ENCODE measurements at places on chromosomes 16 and 17. TPM values are rescaled to one million over a fixed set of nuclear protein-coding genes. Genes with fewer than 3 reads are reported as not detected.

- H3K27me3 ChIP-seq: no peaks in the 10 kb centered on the region
- H3K4me3 ChIP-seq: no peak overlapping the region
- H3K27ac ChIP-seq: no peak overlapping the region
- no peak for DNase-seq
- H3K36me3 ChIP-seq: peaks cover 40% of the 10 kb centered on the region
Observed at GRCh38 chr17:80291260-80291659, 30.6 kb downstream of the RNF213 start.

GRCh38 chr17:70872103-70872502 lies 702.8 kb downstream of the KCNJ2 start:
- H3K36me3 ChIP-seq: no peaks in the 10 kb centered on the region
- H3K4me1 ChIP-seq: no peaks in the 10 kb centered on the region
- DNase-seq: no peak
- no peaks in the 10 kb centered on the region for H3K27me3 ChIP-seq

- DNase-seq: no peak
- no peaks in the 10 kb centered on the region for H3K27me3 ChIP-seq
- H3K27ac ChIP-seq: no peak overlapping the region
- peaks cover 34% of the 10 kb centered on the region for H3K4me1 ChIP-seq
- H3K36me3 ChIP-seq: peaks cover 2% of the 10 kb centered on the region
Observed at GRCh38 chr17:59767176-59767575, 59.7 kb downstream of the VMP1 start.

- peak overlapping the region; percentile 81 for H3K27ac ChIP-seq
- no peaks in the 10 kb centered on the region for H3K27me3 ChIP-seq
Observed at GRCh38 chr17:18858567-18859245, 775 bp downstream of the PRPSAP2 start.

ACSM2A gene
- not detected for polyA plus RNA-seq

GRCh38 chr17:81923302-81924260 lies 4.0 kb downstream of the MAFG start:
- H3K27me3 ChIP-seq: no peaks in the 10 kb centered on the region
- H3K36me3 ChIP-seq: peaks cover 30% of the 10 kb centered on the region
- H3K27ac ChIP-seq: peak overlapping the region; percentile 76
- no peak for DNase-seq
- H3K4me1 ChIP-seq: peaks cover 32% of the 10 kb centered on the region

- H3K27me3 ChIP-seq: no peaks in the 10 kb centered on the region
- peak overlapping the region; percentile 92 for H3K4me3 ChIP-seq
- peak overlapping the region; percentile 69 for H3K27ac ChIP-seq
- DNase-seq: no peak
- peaks cover 18% of the 10 kb centered on the region for H3K4me1 ChIP-seq
Observed at GRCh38 chr17:7250695-7251627, 573 bp downstream of the CTDNEP1 start.

DNA sequence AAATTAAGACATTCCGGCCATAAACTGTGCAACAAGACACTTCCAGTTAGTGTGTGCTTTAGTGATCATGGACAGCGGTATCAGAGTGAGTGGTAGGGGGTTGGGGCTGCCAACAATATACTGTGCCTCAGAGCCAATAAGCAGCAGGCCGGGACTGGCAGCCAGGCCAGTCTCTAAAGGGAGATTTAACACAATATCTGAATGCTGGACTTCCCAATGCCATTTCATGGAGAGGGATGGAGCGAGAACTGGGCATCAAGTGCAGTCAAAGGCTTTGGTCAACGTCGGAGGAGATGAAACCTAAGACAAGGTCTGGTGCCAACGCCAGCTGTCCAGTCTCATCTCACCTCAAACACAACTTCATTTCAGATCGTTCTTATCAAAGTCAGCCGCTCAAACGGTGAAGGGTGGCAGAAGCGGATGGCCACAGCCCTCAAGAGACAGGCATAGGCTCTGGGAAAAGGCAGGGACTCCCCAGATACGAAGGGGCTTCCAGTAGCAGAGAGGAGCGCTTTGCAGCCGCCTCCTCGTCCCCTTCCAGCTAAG lies 935 bp downstream of the USP32 start:
- no peak for DNase-seq
- H3K27ac ChIP-seq: peak overlapping the region; percentile 91
- H3K4me1 ChIP-seq: peaks cover 25% of the 10 kb centered on the region
- H3K27me3 ChIP-seq: no peaks in the 10 kb centered on the region
- no peaks in the 10 kb centered on the region for H3K36me3 ChIP-seq

DNA sequence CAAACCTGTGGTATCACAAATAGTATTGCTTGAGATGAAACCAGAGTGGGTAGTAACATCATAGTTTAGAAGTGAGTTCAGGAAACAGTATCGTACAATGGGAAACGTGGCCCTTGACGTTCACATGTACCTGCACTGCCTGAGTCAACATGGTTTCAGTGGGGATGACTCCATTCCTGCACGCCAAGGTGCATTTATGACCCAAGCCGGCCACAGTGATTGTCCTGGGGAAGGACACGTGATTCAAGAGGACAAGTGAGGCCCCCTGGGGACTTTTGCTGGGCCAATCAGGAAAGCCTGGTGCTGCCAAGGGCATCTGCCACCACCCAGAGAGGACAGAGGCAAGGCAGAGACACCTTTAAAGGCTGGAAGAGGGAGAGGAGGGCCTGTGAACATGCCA lies 119.2 kb downstream of the AXIN2 start:
- H3K4me3 ChIP-seq: no peak overlapping the region
- no peaks in the 10 kb centered on the region for H3K4me1 ChIP-seq
- no peak for DNase-seq
- H3K27me3 ChIP-seq: no peaks in the 10 kb centered on the region
- H3K27ac ChIP-seq: no peak overlapping the region
- no peaks in the 10 kb centered on the region for H3K36me3 ChIP-seq

DNA sequence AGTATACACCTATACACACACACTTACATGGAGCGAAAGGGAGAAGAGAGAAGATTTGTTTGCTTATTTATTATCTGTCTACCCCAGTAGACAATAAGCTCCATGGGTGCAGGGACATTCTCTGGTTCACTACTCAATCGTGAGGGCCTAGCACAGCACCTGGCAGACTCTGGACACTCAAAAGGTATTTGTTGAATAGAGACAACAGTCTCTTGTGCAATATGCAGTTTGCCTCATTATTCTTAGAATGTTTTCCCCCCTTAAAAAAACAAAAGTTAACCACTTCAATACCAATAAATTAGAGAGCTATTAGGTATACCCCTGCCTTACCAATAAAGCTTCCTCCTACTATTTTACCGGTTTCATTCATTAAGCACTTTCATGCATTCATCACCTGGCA lies 2.0 kb downstream of the AKAP10 start:
- H3K4me3 ChIP-seq: no peak overlapping the region
- H3K27me3 ChIP-seq: no peaks in the 10 kb centered on the region
- no peak for DNase-seq
- H3K27ac ChIP-seq: no peak overlapping the region
- peaks cover 8% of the 10 kb centered on the region for H3K4me1 ChIP-seq
- peaks cover 7% of the 10 kb centered on the region for H3K36me3 ChIP-seq

- H3K27me3 ChIP-seq: no peaks in the 10 kb centered on the region
- H3K4me3 ChIP-seq: no peak overlapping the region
- no peak overlapping the region for H3K27ac ChIP-seq
- peaks cover 83% of the 10 kb centered on the region for H3K36me3 ChIP-seq
- H3K4me1 ChIP-seq: no peaks in the 10 kb centered on the region
- DNase-seq: no peak
Observed at GRCh38 chr17:75753514-75754377, 11.2 kb downstream of the GALK1 start.

KRT9 gene
- 1.5 TPM for polyA plus RNA-seq

DNA sequence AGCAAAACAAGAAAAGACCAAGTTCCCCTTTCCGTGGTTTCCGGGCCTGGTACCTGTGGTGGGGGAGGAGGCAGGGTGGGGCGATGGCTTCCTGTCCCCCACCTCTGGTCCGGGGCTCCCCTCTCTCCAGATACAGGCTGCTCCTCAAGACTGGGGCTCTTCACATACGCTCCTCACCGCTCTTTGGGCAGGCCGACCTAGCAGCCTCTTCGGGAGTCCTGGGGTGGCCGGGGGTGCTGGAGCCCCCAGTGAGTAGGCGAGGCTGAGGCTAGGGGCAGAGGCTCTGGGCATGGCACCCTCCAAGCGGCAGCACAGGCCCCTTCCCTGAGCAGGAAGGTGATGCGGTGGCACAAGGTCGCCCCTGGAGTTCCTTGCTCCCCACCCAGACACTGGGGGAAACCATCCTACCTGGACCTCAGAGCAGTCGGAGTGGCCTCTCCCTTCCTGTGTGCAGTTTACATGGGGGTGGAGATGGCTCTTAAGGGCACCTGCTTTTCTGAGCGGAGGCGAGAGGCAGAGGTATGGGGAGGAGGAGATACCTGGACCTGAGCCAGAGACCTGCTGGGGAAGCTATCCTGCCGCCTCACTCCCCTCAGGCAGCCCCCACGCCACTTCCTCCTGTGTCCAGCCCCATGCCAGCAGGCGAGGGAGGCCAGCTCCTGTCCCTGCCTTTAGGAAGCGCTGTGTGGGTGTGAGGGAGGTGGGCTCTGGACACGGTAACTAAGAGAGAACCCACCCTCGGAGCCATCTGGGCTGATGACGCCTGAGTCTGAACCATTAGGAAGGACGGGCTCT lies 891 bp downstream of the CORO1A start:
- no peak for DNase-seq
- no peak overlapping the region for H3K27ac ChIP-seq
- H3K36me3 ChIP-seq: no peaks in the 10 kb centered on the region
- H3K4me1 ChIP-seq: peaks cover 3% of the 10 kb centered on the region
- H3K4me3 ChIP-seq: peak overlapping the region; percentile 60

GRCh38 chr16:87115646-87116045 lies 201.5 kb downstream of the C16orf95 start:
- H3K27ac ChIP-seq: no peak overlapping the region
- no peak for DNase-seq
- peaks cover 3% of the 10 kb centered on the region for H3K27me3 ChIP-seq
- H3K4me3 ChIP-seq: no peak overlapping the region
- no peaks in the 10 kb centered on the region for H3K36me3 ChIP-seq
- no peaks in the 10 kb centered on the region for H3K4me1 ChIP-seq

- H3K27ac ChIP-seq: peak within 1 kb of the TSS; percentile 71
- no peak for DNase-seq
- peak within 1 kb of the TSS; percentile 72 for H3K4me3 ChIP-seq
- no peaks in the 10 kb centered on the region for H3K27me3 ChIP-seq
Observed at GRCh38 chr17:50634224-50634914, at the start of gene ABCC3. Gene ABCC3 (plus strand): TSS chr17:50634881. CDS start chr17:50634937, 56 bp downstream.

- H3K27ac ChIP-seq: no peak overlapping the region
- H3K27me3 ChIP-seq: no peaks in the 10 kb centered on the region
- DNase-seq: no peak
- H3K4me1 ChIP-seq: no peaks in the 10 kb centered on the region
Observed at GRCh38 chr16:14579266-14579665, 50.8 kb downstream of the PARN start.

All from keratinocyte (primary cell).